ENCODE measurements at places on chromosomes 12 and 14.

DNA sequence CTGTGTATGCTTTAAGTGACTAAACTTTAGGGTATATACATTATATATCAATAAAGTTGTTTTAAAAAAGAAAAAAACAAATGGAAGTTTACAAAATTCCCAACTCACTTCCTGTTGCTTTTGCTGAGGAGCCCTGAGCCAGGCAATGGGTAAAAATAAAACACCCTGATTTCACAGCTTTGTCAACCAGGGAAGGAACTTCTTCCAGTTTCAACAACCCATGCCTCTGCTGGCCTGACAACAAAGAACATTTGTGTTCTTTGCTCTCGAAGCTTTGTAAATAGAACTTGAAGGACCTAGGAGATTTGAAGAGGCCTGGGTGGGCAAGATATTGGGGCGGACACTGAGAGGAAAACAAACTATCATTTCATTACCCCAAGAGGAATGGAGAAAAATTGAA lies 141.2 kb upstream of the NOS1 start:
- no peak for DNase-seq

DNA sequence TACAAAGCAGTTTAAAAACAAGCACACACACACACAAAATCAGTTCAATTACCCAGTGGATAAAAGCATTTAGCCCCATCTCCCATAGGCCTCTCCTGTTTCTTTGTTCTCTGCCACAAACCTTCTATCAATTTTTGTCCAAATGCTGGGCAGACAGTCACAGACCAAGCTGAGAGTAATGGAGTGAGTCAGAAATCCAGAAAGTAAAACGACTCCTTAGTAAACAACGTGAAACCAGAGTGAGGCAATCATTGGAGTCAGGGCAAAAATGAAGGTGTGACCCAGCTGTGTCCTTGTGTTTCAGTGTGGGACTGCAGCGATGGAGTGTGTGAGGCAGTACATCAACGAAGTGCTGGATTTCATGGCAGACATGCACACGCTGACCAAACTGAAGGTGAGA lies 102.0 kb downstream of the PRIMA1 start:
- no peak for DNase-seq

DNA sequence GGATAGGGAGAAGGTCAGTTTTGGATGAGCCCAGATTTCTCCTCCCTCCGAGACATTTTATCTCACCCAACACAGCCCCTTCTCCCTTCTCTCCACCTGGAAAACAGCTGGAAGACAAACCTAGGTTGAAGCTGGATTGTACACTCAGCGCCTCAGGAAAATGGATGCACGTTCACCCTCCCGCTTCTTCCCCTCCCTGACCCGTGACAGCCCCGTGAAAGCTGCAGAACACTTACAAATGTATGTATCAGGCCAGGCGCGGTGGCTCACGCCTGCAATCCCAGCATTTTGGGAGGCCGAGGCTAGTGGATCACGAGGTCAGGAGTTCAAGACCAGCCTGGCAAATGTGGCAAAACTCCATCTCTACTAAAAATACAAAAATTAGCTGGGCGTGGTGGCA lies 4.2 kb downstream of the RNU4-2 start:
- no peak for DNase-seq

DNA sequence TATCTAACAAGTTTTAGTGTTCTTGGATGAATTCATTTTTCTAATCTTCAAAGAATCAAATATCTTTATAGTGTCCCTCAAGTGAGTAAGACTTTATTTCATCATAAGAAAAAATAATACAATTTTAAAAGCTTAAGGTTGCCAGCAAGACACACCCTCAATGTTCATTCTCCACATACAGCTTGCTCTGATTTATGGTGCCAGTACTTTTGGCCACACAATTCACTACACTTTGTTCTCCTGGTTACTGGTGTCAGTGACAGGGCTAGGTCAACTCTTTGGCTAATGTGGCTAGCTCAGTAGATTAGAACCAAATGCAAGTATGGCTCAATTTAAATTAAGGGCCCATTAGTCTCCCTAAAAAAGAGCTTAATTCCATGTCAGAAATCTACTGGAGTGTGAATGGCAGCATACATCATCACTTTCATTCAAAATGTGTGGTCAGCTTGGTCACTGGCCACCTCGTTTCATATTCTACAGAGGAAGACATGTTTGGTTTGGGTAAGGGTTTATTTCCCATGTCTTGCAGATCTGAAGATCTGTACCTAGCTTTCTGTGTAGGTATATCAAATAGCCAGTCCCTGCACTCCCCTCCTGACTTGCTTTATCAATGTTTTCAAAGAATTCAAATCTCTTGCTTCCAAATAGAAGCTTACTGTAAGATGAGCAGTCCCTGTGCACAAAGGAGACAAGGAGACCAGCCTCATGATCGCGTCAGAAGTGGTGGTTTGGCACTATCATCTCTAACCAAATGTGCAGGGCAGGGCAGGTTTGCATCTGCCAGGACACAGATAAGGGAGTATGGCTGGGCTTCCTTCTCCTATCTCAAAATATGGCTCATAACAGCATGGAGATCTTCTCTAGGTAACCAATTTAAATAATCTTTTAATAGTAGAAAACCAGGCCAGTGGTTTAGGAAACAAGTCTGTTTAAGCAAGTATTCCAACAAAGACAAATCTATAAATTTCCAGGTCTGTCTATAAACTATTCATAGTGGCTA lies 31.3 kb downstream of the HECTD4 start:
- DNase-seq = no peak

GRCh38 chr12:2222691-2223090 lies 169.9 kb downstream of the CACNA1C start:
- no peak for DNase-seq

GRCh38 chr12:90683871-90684270 lies 271.1 kb downstream of the CCER1 start:
- no peak for DNase-seq

All from neural progenitor cell (in vitro differentiated cells).